DMS153 (cell line): ENCODE measurements at places on chromosomes 4 and X.

GRCh38 chrX:72621625-72622485 lies 49.2 kb upstream of the HDAC8 start:
- DNase-seq = no peak

DNA sequence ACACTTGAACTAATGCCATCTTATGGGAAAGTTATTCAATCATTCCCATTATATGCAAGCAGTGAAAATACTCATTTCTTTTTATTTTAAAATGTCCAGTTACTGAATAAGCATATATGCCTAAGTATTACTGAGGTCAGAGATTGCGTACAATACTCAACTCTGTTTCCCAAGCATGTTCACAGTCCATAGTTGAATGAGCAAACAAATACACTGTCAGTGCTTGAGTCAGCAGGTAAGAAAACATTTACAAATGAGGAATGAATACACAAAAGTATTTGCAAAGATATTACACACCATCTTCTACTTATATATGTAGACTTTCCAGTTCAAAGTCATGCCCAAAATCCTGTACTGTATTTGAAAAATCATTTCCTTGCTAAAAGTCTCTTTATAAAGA lies 74.1 kb downstream of the TSPAN5 start:
- no peak for DNase-seq

DNA sequence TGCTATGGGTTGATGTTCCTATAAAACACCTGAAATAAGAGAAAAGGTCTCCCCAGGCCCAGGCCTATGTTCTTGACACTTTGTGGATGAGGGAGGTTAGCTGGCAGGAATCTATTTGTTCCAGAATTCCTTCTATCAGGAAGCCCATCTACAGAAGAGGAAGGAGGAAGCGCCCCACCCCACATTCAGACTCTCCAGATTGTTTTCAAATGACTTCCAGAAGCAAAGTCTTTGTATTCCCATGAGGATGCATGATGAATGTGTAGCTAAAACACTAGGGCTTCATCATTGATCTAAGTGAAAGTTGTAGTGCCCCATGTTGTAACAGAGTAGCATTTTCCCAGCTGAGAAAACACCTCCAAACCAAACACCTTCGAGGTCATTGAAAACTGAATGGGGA lies 16.4 kb downstream of the OTC start:
- no peak for DNase-seq

- DNase-seq = no peak
Measured at GRCh38 chrX:119479845-119480244, 11.6 kb downstream of the SLC25A5 start.

- DNase-seq = no peak
Measured at GRCh38 chr4:15513545-15513944, 43.9 kb downstream of the CC2D2A start.

- no peak for DNase-seq
Measured at GRCh38 chrX:132775263-132775823, 183.1 kb downstream of the HS6ST2 start.

- DNase-seq = no peak
Measured at GRCh38 chrX:38004046-38004445, 2.3 kb upstream of the SYTL5 start.

GRCh38 chr4:35253331-35253730 lies 991.0 kb downstream of the ARAP2 start:
- no peak for DNase-seq

DNA sequence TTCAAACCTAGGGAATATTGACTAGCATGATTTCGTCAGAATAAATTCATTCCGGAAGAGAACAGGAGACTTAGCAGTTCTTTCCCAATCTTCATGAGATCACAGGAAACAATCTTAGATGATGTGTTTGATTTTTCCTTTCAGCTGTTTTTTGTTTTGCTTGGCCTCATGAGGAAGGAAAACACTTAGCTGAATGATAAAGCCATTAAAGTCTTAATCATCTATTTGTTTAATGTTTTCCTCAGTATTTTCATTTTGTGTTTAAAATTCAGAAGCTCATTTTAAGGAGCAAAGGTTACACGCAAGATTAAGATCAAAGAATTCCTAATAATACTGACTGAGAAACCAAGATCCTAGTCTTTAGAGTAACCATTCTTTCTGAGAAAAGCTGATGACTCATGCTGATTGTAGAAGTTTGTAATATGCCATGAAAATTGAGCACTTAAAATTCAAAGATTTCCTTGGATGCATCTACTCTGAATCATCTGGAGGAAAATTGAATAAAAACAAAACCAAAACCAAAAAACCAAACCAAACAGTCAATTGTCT lies 15.4 kb upstream of the TBC1D19 start:
- DNase-seq = no peak

GRCh38 chr4:144975718-144976117 lies 122.3 kb downstream of the ANAPC10 start:
- DNase-seq = no peak

DNA sequence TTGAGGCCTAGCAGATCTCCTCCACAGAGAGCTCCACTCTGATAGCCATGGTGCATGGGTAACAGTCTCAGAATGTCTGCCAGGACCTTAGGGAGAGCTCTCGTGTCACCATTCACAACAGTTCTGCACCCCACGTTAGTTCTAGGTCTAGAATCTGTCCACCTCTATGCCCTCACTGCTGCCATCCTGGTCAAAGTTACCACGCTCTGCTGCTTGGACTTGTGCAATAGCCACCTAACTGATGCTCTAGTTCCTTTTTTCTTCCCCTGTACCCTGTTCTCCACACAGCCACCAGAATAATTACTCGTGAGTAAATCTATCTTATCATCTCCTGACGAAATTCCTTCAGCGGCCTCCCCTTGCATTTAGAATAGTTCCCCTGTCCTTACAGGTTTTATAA lies 268.8 kb upstream of the GATB start:
- no peak for DNase-seq

GRCh38 chr4:123204737-123205136 lies 191.9 kb upstream of the SPRY1 start:
- no peak for DNase-seq

DNA sequence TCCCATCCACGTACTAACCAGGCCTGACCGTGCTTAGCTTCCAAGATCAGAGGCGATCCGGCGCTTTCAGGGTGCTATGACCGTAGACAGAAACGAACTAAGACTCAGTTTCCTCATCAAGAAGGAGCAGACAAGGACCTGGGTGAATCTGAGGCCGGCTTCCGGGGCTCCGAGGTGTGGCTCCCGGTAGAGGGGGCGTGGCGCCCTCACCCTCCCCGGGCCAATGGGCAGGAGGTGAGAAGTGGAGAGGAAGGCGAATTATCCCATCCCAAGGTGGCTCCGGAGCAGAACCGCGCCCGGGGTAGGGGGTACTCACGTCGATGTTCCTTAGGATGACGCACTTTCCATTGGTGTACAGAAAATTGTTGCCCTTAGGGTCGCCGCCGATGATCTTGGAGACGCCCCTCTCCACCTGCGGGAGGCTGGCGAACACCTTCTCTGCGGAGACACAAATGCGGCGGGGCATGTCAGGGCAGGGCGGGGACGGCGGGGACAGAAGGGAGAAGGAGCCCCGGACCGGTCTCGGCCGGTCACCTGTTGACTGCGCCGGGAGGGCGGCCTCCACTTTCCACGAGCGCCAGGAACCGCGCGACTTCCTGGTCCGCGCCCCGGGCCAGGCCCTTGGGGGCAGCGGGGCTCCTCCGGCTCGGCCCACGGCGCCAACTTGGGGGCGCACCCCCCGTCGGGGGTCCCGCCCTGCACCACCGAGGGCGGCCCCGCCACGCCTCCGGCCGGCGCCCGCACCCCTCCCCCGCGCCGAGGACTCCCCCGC lies 616 bp downstream of the WDR1 start:
- peak; percentile 22 for DNase-seq

DNA sequence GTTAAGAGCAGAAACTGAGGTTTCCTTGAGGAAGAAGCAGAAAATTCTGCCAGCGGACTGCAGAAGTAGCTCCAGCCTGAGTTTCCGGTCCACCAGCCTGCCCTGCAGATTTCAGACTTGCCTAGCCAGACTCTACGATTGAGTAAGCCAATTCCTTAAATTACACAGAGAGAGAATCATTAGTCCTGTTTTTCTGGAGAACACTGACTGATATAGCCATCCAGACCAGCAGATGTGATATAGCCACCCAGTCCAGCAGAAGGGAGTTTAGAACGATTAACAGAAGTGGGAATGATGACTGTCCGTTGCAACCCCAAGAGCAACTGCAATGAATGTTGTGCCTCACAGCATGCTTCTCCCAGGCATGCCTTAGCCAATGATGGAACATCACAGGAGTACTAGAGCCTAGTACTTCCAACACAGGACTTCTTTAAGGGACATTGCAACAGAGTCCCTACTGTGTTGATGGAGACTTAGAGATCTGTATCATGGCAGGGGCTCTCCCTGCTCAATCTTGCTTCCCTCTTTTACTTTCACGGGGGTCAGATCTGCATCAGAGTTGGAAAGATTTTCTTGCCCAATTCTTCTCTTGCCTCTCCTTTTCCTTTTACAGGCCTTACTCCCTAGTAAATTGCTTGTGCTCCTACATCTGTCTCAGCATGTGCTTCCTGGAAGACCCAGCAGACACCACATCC lies 264.6 kb upstream of the CLNK start:
- no peak for DNase-seq

DNA sequence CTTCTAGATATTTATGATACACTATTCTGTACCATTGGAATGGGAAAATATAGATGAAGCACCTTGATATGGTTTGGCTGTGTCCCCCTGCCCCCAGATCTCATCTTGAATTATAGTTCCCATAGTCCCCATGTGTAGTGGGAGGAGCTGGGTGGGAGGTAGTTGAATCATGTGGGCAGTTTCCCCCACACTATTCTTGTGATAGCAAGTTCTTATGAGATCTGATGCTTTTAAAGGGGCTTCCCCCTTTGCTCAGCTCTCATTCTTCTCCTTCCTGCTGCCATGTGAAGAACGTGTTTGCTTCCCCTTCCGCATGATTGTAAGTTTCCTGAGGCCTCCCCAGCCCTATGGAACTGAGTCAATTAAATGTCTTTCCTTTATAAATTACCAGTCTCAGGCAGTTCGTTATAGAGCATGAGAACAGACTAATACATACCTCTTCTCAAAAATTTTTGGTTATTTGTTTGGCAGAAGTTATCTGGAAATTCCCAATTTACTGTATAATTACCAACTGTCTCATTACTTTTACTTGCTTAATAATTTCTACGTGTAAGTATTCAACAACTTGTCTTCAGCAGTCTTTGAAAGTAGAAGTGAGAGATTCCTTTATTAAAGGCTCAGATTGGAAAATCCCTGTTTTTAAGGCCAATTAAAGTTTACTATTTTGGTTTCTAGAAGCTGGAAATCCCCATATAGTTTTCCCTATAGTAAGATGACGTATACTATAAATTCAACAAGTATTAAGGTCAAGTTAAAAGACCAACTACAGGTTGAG lies 152.7 kb downstream of the RNF150 start:
- no peak for DNase-seq

DNA sequence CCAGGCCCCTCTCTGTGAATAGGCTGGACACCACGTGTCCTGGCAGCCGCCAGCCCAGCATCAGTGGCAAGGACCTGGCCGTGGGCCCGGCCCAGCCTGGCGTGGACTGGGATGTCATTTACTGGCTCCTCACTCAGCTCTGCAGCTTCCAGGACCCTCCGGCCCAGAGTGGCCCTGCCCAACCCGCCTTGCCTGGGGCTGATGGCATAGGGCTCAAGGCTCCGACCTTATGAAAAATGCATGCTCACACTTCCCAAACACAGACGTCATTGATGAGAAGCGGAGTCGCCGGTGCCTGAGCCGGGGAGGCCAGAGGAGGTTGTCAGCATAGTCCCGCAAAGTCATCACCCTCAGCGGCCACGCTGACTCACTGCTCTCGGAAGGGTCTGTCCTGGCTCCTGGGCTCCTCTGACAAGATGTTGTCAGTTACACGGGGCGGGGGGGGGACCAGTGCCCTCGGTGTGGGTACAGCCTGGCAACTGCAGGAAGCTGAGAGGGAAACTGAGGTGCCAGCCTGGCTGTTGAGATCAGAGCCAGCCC lies 14.3 kb downstream of the CFAP99 start:
- DNase-seq = no peak

DNA sequence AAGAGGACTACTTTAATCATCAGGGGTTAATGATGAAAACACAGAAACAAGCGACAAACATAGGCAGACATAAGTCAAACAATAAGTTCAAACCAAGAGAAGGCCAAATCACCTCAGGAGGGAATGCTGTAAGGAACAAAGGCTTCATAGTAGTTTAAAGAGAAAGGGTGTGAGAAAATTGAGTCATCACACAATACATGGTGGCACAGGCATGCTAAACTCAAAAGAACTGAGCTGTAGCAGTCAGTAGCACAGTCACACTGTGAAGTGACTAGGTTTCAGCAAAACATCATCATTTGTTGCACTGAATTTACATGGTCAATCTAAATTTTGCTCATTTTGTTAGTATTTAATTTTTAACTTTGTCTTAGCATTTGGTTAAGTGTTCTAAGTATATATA lies 24.2 kb downstream of the SMC1A start:
- no peak for DNase-seq

- DNase-seq = no peak
Measured at GRCh38 chrX:46260499-46260898, 284.7 kb downstream of the ZNF674 start.

DNA sequence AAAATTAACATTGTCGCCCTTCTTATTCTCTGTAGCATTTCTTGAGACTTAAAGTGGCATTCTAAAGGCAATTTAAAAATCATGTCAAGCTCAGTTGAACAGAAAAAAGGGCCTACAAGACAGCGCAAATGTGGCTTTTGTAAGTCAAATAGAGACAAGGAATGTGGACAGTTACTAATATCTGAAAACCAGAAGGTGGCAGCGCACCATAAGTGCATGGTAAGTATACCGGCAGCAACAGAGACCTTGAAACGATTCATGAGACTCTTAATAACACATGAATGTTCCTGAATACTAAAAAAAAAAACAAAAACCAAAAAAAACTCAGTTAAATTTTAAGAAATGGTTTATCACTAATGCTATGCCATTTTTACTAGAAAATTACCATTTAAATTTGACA lies 82.4 kb upstream of the HPRT1 start:
- DNase-seq = no peak

DNA sequence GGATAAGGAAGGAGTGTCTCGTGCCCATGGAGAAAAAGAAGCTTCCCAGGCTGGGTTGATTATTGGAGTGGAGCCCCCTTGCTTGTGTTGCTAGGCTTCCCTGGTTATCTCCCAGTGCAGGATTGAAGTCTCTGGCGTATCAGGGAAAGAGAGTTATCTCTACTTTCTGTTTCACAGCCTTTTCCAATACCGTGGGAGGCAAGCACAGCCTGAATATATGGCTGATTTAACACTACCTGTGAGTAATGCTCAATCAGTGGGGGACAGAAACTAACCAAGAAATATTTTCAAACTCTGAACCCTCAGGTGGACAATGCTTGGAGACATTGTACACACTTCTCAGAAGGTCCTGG lies 65.2 kb downstream of the SERPINA7 start:
- no peak for DNase-seq

GRCh38 chr4:87068583-87069021 lies 133.8 kb downstream of the AFF1 start:
- peak; percentile 86 for DNase-seq

DNA sequence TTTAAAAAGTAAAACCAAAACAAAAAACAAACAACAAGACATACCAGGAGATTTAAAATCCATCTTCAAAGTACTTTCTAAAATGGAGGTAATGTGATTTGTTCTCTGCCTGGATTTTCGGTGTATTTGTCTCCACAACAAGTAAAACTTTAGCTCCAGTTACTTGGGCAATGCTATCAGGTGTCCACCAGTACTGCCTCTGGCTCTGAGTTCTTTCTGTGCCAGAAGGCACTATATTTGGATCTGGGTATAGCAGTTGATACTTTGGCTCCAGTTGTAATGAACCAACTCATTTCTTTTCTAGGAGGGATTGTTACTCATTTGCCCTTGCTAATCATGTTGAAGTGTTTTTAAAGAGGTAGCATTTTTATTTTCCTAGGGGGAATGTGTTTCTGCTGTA lies 9.5 kb upstream of the PDLIM5 start:
- no peak for DNase-seq

GRCh38 chr4:161604516-161605300 lies 559.1 kb downstream of the FSTL5 start:
- DNase-seq = no peak
